ENCODE measurements at places on chromosomes 7 and 10.

GRCh38 chr7:110800984-110801383 lies 289.9 kb upstream of the LRRN3 start:
- no peak for DNase-seq

DNA sequence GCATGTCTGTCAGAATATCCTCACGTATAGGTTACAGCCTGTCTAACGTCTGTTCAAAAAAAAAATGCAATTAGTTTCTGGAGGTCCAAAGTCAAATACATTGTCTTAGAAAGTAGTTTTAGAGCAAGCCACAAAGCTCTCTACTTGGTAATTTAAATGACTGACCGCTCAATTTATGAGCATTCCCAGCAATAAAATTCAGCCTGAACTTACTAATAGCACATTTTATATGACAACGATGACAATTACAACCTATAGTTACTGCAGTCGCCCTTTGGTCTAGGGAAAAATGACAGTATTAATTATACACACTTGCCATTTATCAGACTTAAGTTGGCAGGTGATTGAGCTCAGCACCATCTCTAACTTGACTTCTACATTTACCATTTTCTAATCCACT lies 425.8 kb upstream of the STEAP1 start:
- DNase-seq = no peak

DNA sequence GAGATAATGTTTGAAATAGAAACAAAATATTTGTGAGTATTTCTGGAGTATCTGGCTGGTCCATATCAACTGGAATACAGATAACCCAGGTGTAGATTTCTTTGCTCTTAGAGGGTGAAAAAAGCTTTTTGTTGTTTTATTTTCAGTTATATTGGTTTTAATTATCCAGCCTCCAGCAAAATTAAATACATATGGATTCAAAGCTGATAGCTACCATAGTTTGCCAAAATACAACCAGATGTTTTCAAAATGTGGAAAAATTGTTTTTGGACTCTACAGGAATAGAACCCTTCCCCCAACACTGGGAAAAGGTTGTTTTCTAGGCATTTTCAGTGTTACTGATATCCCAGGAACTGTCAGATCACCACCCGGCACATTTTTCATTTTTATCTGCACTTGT lies 30.1 kb downstream of the LRRC17 start:
- DNase-seq = no peak

DNA sequence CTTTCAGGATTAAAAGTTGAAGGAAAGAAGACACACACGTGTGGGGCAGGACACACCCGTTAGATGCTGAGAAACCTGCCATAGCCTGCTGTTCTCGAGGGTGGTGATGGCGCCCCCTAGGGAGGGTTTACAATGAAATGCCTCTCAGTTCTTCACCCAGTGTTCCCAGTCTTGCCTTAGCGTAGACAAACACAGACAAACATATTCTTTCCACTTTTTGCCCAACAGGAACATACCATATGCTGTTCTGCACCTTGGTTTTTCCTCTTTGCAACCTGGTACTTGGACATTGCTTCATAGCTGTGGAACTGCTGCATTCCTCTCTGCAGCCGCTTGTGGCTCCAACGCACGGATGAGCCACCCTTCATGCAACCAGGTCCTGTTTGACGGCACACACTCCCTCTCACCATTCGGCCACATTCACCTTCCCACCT lies 23.3 kb upstream of the HSPA12A start:
- no peak for DNase-seq

DNA sequence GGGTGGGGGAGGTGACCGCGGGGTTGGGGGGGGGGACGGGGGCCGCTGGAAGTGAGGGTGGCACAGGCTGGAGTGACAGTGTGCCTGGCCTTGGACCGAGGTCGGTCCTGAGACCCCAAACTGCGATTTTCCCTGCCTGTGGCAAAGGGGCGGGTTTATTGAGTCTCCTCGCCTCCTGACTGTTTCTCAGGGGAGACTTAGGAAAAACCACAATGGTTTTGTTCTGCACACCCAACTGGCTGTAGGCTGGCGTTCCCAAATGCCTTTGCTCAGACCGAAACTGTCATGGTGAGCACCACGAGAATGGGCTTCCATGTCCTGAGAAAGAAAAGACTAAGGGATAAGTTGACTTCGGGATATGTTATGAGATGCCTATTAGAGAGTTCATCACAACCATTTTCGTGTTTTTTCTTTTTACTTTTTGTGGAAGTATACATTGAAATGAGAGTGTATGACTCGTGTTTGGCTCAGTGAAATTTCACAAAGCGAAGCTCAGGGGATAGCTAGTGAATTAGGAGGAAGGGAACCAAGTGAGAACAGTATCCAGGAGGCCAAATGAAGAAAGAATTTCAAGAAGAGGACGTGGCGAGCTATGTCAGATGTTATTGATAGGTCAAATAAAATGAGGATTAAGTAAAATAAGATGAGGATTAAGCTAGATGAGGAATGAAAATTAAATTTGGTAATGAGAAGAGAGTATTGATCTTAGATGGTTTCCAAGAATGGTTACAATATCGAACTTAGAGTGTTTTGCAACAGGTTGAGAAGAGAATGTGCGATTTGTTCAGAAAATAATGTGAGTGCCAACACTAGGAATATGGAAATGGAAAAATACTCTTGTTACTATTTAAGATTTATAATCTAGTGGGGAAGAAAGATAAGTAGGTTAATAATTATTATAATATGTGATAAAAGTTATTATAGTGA lies 918 bp downstream of the NET1 start:
- no peak for DNase-seq

Data from NCI-H2107 (cell line).